Glutamatergic neuron (in vitro differentiated cells): ENCODE measurements at places on chromosomes 12 and 14. TPM values are rescaled to one million over a fixed set of nuclear protein-coding genes. Genes with fewer than 3 reads are reported as not detected.

DNA sequence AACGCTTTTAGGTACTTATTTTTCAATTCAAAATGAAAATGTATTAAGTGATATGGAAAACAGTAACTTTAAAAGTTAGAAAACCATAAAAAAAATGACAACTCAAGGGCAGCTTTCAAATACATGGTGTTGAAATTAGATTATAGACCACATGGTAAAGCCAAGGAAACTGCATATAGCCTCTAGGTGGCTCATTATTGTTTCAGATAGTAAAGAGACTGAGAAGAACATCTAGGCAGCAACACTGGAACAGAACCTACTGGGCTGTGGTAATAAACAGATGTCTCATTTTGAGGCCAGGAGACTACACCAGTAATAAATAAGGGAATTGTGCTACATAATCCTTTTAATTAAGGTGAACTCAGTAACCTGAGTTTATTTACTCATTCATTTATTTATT lies 13.0 kb downstream of the FBXO33 start:
- H3K4me1 ChIP-seq = peaks cover 2% of the 10 kb centered on the region
- no peaks in the 10 kb centered on the region for H3K27me3 ChIP-seq
- no peak overlapping the region for H3K27ac ChIP-seq
- peaks cover 15% of the 10 kb centered on the region for H3K36me3 ChIP-seq
- no peak overlapping the region for H3K4me3 ChIP-seq

- H3K36me3 ChIP-seq = no peaks in the 10 kb centered on the region
- DNase-seq = no peak
- no peak overlapping the region for H3K4me3 ChIP-seq
- peaks cover 4% of the 10 kb centered on the region for H3K4me1 ChIP-seq
These were observed 1.3 kb downstream of the TC2N start for GRCh38 chr14:91866061-91866460.

DNA sequence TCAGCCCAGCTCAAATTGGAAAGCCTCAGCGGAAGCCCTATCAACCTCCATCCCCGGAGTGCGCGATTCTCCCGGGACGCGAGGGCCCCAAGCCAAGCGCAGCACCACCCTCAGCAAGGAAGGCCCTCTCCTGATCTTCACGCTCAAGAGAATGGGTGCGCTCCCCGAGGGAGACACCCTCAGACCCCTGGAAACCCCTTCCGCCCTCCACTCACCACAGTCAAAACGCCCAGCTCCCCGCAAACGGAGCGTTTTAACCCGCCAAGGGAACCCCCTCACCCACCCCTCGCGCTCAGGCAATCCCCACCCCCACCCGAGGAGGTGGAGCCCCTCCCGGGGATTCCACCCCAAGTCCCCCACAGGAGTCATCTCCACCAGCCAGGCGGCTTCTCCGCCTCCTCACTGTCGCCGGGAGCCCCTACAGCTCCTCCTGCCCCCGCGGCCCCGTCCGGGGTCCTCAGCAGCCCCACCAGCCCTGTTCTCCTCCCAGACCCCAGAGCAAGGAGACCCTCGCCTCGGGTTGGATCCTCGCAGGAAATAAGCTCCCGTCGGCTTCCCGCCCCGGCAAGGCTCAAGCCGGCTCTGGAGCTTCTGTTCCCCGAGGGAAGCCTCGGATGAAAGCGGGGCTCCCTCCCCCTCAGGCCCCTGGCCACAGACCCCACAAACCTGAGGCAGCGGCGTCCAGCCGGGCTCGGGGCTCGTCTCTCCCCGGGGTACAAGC lies 507 bp downstream of the BAZ2A start:
- no peaks in the 10 kb centered on the region for H3K36me3 ChIP-seq
- peaks cover 21% of the 10 kb centered on the region for H3K27me3 ChIP-seq
- peaks cover 33% of the 10 kb centered on the region for H3K4me1 ChIP-seq

DNA sequence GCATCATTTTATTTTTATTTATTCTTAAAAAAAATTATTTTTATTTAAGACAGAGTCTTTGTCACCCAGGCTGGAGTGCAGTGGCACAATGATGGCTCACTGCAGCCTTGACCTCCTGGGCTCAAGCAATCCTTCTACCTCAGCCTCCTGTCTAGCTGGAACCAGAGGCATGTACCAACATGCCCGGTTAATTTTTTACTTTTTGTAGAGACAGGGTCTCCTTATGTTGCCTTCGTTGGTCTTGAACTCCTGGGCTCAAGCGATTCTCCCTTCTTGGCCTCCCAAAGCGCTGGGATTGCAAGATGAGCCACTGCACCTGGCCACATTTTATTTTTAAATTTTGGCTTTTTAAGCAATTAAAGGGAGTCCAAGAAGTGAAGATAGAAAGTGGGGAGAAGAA lies 21.4 kb downstream of the TTC6 start:
- peaks cover 2% of the 10 kb centered on the region for H3K27me3 ChIP-seq
- no peak overlapping the region for H3K4me3 ChIP-seq
- H3K27ac ChIP-seq = no peak overlapping the region
- no peak for DNase-seq
- H3K4me1 ChIP-seq = no peaks in the 10 kb centered on the region

DNA sequence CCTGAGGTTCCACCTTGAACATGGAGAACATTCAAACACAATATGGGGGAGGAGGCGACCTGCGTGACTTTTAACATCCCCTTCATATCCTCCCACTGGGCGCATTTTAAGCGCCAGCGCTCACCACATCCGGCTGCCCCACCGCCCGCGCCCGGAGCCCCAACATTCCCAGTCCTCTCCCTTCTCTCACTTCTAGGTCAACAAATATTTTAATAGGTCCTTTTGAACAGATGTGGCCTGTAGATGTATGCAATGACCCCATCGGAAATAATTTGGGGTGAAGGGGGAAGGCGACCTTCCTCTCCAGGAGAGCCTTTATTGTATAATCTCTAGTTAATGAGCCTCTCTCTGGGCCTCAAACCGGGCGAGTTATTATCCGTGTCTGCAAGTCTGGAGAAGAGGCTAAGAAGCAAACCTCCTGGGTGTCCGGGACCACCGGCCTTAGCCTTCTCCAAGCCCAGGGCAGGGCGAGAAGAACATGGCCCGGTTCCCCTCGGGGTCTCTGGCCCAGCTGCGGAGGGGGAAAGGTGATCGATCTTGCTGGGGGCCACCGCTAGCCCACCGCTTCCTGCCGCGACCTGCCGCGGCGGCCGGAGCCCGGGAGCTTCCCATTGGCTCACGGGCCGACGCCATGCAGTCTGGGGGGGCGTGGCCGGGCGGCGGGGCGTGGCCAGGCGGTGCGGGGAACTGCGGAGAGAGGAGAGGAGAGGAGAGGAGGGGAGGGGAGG lies 83.2 kb upstream of the HMGA2 start:
- peak; percentile 98 for DNase-seq
- H3K27me3 ChIP-seq = peaks cover 4% of the 10 kb centered on the region
- peaks cover 5% of the 10 kb centered on the region for H3K4me1 ChIP-seq
- H3K36me3 ChIP-seq = peaks cover 6% of the 10 kb centered on the region
- H3K4me3 ChIP-seq = peak overlapping the region; percentile 77

- no peaks in the 10 kb centered on the region for H3K36me3 ChIP-seq
- no peak overlapping the region for H3K27ac ChIP-seq
- H3K4me3 ChIP-seq = no peak overlapping the region
- no peaks in the 10 kb centered on the region for H3K27me3 ChIP-seq
- no peaks in the 10 kb centered on the region for H3K4me1 ChIP-seq
These were observed 195.5 kb upstream of the BTG1 start for GRCh38 chr12:92341065-92341668.

GRCh38 chr12:111396726-111397445 lies 8.8 kb upstream of the SH2B3 start:
- no peak overlapping the region for H3K4me3 ChIP-seq
- peak; percentile 95 for DNase-seq

DNA sequence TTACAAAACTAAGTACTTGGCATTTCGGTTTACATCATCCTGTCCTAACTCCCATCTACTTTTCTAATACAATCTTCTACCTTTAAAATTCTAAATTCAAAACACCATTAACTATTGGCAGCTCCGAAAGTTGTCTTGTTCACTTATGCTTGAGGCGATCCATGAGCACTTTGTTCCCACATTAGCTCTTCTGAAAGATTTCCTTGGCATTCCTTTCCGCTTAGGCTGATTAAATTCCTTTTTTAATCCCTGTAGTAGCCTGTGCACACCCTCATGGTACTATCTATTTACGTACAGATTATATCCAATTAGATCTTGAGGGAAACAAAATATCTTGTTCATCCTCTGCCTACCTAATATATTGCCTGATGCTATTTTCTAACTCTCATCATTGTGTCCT lies 480.7 kb downstream of the PRKD1 start:
- H3K4me1 ChIP-seq = no peaks in the 10 kb centered on the region
- H3K27me3 ChIP-seq = no peaks in the 10 kb centered on the region
- DNase-seq = no peak
- H3K4me3 ChIP-seq = no peak overlapping the region
- no peaks in the 10 kb centered on the region for H3K36me3 ChIP-seq

- peak; percentile 67 for DNase-seq
- peak overlapping the region; percentile 74 for H3K4me3 ChIP-seq
- no peaks in the 10 kb centered on the region for H3K4me1 ChIP-seq
- H3K27ac ChIP-seq = no peak overlapping the region
These were observed 31.2 kb downstream of the TC2N start for GRCh38 chr14:91835920-91836843.

DNA sequence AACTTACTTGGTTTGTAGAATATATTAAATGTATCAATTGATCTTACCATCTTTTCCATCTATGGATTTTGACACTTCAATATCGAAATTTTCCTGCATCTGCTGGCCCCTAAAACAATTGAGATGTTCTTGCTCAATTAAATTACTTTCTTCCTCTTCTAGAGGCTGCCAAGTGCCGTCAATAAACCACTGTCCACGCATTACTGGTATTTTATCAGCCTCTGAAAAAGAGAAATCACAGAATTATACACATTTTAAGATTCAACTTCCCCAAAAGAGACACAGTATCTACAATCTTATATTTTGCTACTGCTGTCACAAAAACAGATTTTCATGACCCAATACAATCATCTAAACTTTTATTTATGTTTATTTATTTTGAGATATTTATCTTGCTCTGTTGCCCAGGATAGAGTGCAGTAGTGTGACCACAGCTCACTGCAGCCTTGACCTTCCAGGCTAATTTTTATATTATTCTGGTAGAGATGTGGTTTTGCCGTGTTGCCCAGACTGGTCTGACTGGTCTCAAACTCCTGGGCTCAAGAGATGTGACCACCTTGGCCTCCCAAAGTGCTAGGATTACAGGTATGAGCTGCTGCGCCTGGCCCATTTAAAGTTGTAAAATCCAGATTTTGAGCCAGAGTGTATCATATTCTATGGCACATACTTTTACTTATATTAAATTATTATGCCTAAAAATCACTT lies 49.3 kb downstream of the DDHD1 start:
- peaks cover 17% of the 10 kb centered on the region for H3K4me1 ChIP-seq
- H3K4me3 ChIP-seq = no peak overlapping the region
- no peak for DNase-seq
- no peaks in the 10 kb centered on the region for H3K27me3 ChIP-seq
- no peaks in the 10 kb centered on the region for H3K36me3 ChIP-seq

DNA sequence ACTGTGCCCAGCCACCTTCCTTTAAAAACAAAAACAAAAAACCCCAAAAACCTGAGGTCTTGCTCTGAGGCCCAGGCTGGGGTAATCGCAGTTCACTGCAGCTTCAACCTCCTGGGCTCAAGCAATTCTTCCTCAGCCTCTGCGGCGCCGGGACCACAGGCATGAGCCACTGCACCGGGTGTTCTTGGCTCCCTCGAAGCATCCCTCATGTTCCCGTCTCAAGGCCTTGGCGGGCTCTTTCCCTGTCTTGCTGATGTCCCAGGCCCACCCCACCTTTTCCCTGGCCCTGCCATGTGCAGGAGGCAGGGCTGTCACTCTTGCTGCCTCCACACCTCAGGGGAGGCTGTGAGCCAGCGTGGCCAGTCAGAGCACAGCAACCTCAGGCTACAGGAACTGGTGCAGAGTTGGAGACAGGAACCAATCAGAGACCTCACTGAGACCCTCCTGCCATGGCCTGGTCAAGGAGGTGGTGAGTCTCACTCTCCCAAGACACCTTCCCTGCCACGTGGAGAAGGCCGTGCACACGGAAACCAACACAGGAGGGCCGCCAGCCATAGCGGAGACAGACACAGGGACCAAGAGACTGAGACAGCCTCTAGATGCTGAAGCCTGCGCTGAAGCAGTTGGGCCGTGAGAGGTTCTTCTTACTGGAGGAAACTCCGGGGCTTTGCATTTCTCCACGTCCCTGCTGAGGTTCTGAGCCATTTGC lies 6.0 kb upstream of the AMN start:
- no peaks in the 10 kb centered on the region for H3K36me3 ChIP-seq
- peaks cover under 1% of the 10 kb centered on the region for H3K4me1 ChIP-seq
- H3K27me3 ChIP-seq = peaks cover 2% of the 10 kb centered on the region
- no peak overlapping the region for H3K4me3 ChIP-seq
- no peak overlapping the region for H3K27ac ChIP-seq
- DNase-seq = no peak

DNA sequence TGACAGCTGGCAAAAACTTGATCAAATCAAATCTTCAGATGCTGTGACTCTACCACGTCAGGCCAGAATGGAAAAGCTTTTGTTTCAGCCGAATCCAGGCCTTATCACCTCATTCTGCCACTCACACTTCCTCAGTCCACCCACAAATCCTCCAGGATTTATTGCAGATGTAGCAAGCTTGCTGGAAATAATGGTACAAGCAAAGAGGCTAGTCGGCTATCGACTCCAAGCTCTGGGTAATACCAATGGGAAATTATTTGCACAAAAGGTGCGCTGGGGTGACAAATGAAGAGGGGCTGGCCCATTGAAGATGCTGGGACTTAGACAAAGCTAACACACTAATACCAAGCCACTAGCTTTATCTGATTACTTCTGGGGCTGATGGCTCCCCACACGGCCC lies 250.5 kb downstream of the ASCL1 start:
- peaks cover 1% of the 10 kb centered on the region for H3K27me3 ChIP-seq
- DNase-seq = no peak
- no peak overlapping the region for H3K4me3 ChIP-seq
- no peaks in the 10 kb centered on the region for H3K4me1 ChIP-seq

DNA sequence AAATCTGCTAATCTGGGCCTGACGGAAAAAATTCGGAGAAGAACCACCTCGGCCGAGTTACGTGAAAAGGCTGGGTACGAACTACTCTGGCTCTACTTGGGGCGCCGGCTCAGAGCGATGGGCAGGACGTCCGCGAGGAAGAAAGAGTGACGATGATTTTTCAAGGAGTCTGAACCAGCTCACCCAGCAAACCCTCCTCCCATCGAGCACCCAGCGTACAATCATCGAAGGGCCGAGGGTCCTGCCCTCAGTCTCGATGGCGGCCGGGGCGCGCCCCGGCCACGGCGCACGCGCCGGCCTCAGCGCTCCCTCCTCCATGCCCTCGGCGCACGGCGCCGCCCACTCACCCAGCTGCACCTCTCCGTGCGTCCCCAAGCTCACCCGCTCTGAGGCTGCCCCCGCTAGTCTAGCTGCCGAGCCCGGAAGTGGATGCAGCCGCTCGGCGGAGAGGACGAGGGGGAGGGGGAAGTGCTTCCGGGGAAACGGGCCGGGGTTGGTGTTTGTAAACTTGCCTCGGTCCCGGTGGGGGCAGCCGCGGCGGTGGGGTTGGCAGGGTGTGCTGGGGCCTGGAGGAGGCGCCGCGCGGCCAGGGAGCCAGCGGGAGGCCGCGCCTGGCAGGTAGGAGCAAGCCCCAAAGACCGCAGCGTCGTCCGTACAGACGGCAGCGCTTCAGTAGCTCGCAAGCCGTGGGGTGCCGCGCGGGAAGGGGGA lies at the start of the genes CSAD and ZNF740:
Gene CSAD, minus strand, starts transcription at position 706 of the 711 bp plus-strand sequence. CDS start 7,455 bp downstream, outside the sequence.
Gene ZNF740, plus strand, starts transcription at position 503 of the 711 bp plus-strand sequence. CDS start 1,262 bp downstream, outside the sequence.
- peaks cover 17% of the 10 kb centered on the region for H3K4me1 ChIP-seq
- H3K4me3 ChIP-seq = peak within 1 kb of the TSS; percentile 93
- DNase-seq = peak; percentile 97
- H3K27ac ChIP-seq = peak within 1 kb of the TSS; percentile 96
- no peaks in the 10 kb centered on the region for H3K36me3 ChIP-seq

The DMAC2L gene
- 22.7 TPM for total RNA-seq

The CIDEB gene
- total RNA-seq = 1.8 TPM

The CHST11 gene
- 11.5 TPM for total RNA-seq

The LTBP2 gene
- total RNA-seq = 1.2 TPM

The KLRD1 gene
- 0.25 TPM for total RNA-seq

The LMNTD1 gene
- 1.1 TPM for total RNA-seq

The E2F7 gene
- total RNA-seq = 4.2 TPM

The PHLDA1 gene
- 169 TPM for total RNA-seq

The CLEC4A gene
- total RNA-seq = 0.71 TPM

The SINHCAF gene
- 149 TPM for total RNA-seq
